ENCODE measurements at places on chromosomes 7 and 10.

DNA sequence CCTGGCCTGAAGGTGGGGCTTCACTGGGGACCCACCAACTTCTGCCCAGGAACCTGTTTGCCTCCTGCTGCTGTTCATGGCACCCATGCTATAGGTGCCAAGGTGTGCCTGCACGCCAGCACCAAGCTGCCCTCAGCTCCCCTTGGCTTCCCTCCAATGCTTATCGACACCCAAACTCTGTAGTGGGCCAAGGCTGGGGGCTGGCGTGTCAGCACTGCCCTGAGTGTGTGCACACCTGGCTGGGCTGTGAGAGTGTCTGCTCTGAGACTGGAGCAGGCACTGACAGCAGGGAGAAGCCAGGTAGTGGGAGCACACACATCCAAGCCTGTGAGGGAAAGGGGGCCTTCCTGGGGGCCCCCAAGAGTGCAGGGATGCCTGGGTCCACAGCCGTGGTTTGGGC, 43.1 kb upstream of the TUBB8 start:
- no peak for DNase-seq

GRCh38 chr7:30983042-30983913, 19.5 kb downstream of the GHRHR start:
- peak; percentile 47 for DNase-seq

GRCh38 chr10:110042181-110042580, 34.4 kb downstream of the ADD3 start:
- DNase-seq = no peak

DNA sequence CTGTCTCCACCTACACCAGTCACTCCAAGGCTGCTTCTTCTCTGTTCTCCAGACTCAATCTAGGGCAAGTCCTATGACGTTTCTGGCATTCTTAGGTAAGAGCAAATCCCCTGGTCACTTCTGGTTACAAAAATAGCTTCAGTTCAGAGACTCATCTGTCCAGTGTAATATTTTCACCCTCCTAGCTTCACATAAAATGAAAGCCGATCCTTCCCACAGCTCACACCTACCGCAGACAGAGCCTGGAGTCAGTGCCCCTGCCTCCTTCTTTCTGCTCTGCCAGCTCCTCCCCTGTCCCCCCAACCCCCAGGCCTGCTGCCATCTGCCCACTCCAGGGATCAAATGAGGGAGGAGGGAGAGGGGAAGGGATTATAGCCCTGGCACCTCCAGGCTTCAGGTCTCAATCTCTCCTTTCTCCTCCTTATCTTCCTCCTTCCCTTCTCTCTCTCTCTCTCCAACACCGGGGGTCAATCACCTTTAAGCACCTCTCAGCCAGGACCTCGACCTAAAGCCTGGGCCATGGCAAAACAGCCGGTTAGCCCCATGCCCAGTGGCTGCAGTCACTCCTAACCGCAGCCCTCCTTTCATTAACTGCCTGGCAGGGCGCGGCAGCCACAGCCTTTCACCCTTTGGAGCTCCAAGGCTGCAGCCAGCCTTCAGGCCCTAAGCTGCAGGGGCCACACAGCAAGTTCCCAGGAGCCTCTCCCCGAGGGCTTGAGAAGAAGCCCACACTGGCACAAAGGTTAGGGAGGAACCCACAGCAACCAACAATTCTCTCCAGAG, 292.6 kb upstream of the MGMT start:
- no peak for DNase-seq

- peak; percentile 24 for DNase-seq
These were observed 1.9 kb downstream of the FOXK1 start for GRCh38 chr7:4683884-4684565.

DNA sequence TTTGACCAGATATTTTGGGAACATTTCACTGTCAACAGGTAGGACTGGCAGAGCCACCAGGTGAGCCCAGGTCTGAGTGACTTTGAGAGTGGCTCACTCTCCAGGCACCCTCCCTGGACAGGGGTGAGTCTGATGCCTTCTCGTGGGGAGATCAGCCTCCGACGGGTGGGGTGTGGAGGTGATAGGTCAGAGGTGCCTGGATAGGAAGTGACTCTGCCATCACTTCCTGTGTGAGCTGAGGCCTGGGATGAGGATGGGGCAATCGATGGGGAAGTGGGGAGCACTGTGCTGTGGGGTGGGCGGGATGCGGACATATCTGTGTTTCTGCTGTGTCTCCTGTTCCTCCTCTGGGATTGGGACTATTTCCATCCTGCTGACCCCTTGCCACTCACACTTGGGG, 34.6 kb downstream of the IFT22 start:
- DNase-seq = no peak

DNA sequence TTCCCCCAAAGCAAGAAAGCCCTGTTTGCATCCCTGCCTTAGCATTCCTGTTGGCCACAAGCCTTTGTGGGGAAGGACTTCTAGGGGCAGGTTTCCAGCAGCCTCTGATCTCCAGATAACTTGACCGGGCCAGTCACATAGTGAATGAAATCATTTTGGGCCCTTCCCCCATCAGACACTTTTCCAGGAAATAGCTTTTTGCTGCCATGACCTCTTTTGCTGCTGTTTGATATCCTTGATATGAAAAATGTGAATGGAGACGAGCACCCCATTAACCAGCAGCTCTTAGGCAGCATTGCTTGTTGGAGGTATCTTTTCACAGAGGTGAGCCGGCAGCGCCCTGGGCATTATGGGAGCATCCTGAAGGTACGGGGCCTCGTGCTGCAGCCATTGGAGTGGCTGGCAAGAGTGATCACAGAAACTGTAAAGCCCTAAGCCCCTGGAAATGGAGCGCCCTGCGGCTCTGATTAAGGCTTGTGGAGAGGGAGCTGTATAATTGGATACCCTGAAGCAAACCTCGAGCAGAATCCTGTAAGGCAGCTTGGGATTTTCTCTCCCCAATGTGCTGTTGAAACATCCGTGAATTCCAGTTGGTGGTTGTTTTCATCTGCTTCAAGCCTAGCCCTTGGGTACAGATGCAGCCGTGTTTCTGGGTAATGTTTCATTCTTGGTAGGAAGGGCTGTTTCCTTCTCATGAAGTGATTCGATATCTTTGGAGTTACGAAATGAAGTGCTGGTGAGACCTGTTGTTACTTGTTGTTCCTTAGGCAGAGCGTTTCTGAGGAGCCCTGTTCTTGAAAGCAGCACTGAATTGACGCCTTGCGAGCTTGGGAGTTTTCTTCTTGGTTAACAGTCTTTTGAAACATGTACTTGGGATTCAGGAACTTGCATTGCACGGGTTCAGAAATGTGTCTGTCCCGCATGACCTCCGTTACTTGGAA, 179.0 kb downstream of the PTEN start:
- no peak for DNase-seq

DNA sequence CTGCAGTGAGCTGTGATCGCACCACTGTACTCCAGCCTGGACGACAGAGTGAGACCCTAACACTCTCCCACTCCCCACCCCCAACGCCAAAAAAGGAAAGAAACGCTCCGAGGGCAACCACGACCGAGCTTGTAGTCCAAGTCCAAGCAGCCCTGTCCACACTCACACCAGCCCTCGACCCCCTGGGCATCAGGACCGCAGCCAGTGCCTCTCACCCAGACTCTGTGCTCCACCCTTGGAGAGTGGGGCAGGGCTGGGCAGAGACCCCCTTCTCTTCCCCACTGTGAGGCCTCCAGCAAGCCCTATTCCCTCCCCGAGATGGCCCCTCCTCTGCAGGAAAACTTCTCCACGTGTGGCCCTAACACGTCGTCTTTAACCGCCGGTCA, 82.6 kb downstream of the FOXL3 start:
- no peak for DNase-seq
